ENCODE measurements at places on chromosomes 13 and 19.

- no peak for DNase-seq
Observed at GRCh38 chr13:100722517-100722916, 47.9 kb upstream of the TMTC4 start.

- DNase-seq: no peak
Observed at GRCh38 chr19:23527797-23528196, 132.5 kb upstream of the ZNF91 start.

- DNase-seq: no peak
Observed at GRCh38 chr13:30847650-30848307, 58.3 kb upstream of the MEDAG start.

- no peak for DNase-seq
Observed at GRCh38 chr19:42091742-42092141, 15.8 kb downstream of the ZNF574 start.

GRCh38 chr19:49085868-49086232 lies 599 bp downstream of the SNRNP70 start:
- DNase-seq: no peak

- no peak for DNase-seq
Observed at GRCh38 chr13:28128030-28128429, 10.3 kb upstream of the PAN3 start.

DNA sequence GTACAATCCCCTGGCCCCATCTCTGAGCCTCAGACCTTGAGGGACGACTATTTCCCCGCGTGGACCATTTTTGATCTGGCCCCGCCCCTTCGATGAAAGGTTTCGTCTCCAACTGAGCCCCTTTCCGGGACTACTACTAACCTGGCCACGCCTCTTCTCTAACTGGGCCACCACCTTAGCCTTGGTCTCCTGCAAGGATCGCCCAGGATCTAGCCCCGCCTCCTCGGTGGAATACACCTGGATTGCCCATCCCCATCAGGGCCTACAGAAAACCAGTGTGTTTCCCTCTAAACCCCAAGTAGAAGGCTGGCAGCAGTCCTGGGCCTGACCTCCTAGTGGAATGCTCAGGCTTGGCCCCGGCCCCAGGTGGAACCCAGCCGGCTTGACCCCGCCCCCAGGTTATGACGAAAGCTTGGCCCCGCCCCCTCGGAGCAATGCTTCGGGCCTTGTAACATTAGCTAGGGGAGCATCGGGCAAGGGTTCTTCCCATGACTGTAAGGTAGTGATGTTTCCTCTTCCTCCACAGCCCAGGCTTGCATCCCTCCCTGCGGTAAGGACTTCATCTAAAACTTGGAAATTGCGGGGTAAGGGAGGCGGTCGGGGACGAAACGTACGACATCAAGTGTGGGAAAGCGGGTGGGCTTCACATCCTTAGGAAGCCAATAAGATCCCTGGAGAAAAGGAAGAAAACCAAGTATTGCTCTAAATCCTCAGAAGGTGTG lies 9.1 kb downstream of the SPACA6 start:
- peak; percentile 42 for DNase-seq

DNA sequence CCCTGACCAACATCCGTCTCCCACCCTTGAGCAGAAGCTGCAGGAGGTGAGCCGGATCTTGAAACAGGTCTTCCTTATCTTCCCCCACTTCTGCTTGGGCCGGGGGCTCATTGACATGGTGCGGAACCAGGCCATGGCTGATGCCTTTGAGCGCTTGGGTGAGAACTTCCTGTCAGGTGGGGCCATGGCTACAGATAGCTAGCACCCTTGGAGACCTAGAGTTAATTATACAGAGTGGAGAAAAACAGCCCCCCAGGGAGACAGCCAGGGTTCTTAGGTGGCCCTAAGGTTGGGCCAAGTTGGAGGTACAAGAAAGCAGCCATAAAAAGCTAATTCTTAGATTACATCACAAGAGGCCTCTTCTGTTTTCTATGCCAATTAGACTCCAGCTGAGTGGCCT lies 8.9 kb upstream of the ARHGAP45 start:
- no peak for DNase-seq

GRCh38 chr13:92224052-92224821 lies 825.8 kb downstream of the GPC5 start:
- no peak for DNase-seq

DNA sequence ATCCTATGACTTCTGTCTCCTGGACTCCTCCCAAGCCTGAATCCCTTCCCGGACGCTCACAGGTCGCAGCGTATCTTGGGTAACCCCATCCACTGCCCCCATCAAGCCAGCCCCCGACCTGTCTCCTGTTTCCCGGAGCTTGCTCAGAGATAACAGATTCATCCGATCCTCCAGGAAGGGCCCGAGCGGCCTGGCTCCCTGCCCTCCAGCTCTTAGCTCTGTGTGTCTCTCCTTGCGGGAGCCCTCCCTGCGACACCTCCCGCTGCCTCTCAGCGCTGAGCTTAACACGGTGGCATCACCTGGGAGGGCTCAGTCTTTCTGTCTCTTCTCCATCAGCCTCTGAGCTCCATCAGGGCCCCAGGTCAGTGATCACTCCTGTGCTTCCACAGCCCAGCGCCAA lies 4.3 kb upstream of the TMEM255B start:
- no peak for DNase-seq

DNA sequence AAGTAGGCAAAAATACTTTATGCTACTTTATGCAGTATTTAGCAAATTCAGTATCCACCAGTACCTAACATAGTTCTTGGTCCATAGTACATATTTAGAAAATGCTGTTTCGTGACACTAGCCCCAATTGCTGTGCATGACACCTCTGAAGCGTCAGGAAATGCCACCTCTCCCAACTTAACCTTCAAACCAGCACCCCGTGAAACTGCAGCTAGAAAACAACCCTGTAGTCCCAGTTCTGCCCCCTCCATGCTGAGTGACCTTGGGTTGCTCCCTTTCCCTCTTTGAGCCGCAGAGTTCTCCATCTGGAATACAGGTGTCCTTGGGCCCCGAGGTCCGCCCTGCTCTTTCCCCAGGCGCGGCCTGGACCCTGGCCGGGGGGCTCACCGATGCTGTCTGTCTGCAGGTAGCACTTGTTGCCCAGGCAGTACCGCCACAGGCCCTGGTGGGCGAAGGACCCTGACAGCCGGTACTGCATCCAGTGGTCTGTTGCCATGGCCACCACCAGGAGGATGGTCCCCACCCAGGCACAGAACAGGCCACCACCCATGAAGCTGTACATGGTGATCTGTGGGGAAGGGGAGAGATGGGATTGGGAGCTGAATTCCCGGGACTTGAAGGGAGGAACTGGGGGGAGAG lies 773 bp downstream of the LIM2 start:
- no peak for DNase-seq

GRCh38 chr13:43935878-43936277 lies 56.2 kb downstream of the LACC1 start:
- no peak for DNase-seq

GRCh38 chr19:34967551-34967950 lies 3.5 kb upstream of the ZNF792 start:
- DNase-seq: no peak

DNA sequence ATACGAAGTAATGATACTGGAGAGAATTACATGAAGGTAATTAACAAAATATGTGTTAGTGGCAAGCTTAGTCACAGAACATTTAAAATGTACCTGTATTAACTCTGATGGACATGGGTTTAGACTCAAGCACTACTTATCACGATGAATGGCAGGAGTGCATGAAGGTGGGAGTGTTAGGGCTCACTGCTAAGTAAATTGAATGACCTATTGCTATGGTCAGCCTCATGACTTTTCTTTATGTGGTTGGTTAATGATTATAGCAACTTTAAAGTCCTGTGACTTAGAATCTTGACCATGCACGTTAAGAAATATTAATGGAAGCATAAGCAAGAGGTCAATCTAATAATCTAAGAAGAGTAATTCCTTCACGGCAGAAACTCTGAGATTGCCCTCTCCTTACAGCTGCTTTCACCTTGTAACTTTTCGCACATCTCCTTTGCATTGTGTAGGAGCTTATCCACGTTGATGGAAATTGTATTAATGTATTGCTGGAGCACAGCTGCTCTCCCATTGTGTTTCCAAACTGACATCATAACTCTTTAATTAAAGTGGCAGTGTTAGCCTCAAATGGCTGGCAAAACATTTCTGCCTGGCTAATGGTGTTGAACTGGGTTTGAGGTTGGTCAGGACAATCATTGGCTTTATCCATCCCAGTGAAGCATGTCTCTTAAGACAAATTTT lies 114.5 kb downstream of the RXFP2 start:
- no peak for DNase-seq

DNA sequence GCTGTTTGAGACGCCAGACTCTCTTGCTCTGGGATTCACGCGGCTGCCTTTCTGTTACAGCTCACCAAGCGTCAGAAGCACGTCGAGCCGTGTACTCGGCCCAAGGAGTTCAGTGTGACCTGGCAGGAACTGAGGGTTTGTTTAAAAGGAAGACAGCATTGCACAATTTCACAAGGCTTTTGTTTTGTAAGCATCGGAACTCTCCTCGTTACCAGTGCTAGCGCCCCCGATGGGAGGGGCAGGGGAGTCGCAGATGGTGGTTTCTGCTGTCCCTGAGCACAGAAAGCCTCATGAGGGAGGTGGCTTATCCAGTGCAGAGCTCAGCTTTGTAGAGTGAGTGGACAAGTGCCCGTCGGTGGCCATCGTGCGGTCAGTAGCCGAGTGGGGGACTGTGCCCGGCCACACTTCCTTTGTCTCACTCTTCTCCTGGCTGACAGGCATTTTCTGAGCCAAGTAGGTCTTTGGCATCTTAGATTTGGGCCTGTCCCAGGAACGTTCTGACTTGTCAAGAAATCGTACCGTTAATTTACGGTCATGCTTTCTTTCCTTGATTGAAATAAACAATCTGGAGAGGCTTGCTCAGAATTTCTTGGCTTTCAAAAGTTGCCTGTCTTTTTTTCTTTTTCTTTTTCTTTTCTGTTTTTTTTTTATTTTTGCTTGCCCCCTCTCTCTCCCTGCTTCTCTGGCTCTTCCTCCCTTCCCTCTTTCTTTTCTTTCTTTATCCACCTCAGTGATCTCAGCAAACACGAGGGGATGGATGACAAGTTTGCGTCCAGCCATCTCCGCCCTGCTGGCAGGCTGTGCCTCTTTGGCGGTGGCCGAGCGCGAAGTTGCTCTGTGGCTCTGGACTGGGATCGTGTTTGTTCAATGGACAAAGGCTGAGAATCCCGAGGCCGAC lies 7.7 kb downstream of the KDM4B start:
- DNase-seq: no peak

DNA sequence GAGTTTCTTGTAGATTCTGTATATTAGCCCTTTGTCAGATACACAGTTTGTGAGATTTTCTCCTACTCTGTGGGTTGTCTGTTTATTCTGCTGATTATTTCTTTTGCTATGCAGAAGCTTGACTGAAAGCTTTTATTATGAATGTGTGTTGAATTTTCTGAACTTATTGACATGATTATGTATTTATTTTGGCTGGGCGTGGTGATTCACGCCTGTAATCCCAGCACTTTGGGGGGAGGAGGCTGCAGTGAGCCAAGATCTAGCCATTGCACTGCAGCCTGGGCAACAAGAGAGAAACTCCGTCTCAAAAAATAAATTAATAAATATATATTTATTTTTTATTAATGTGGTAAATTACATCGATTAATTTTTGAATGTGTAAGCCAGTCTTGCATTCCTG lies 78.9 kb downstream of the DNAJC15 start:
- DNase-seq: no peak

- DNase-seq: no peak
Observed at GRCh38 chr19:34975056-34975455, 11.0 kb upstream of the ZNF792 start.

GRCh38 chr13:78145276-78145675 lies 226.6 kb upstream of the EDNRB start:
- DNase-seq: no peak

DNA sequence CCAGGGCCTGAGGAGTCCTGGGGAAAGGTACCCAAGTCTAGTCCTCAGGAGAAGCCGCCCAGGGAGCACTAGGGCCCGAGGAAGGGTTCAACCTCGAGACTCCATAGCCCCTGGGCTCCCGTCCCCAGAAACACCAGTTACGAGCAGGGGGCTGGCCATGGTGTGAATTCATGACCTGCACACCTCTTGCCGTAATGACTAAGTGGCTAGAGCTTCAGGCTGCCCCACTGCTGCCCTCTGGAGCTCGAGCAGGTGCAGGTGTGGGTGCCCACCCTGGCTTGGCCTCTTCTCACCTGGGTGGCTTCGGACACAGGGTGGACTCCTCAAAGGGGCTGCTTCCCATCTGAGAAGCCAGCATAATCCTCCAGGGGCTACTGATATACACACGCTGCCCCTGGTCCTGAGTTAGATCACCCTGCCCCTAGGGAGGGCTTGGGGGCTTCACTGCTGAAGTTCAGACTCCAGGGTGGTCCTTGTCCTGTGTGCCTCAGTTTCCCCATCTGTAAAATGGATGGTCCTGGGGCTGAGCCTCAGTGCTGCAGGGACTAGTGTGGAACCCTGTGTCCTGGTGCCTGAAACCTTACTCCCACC lies 13.6 kb downstream of the SPC24 start:
- no peak for DNase-seq

GRCh38 chr19:16571822-16572331 lies 338 bp downstream of the SLC35E1 start:
- no peak for DNase-seq

- no peak for DNase-seq
Observed at GRCh38 chr19:14611051-14611450, 28.2 kb downstream of the CLEC17A start.

GRCh38 chr13:41008349-41008980 lies 10.7 kb downstream of the ELF1 start:
- DNase-seq: no peak

DNA sequence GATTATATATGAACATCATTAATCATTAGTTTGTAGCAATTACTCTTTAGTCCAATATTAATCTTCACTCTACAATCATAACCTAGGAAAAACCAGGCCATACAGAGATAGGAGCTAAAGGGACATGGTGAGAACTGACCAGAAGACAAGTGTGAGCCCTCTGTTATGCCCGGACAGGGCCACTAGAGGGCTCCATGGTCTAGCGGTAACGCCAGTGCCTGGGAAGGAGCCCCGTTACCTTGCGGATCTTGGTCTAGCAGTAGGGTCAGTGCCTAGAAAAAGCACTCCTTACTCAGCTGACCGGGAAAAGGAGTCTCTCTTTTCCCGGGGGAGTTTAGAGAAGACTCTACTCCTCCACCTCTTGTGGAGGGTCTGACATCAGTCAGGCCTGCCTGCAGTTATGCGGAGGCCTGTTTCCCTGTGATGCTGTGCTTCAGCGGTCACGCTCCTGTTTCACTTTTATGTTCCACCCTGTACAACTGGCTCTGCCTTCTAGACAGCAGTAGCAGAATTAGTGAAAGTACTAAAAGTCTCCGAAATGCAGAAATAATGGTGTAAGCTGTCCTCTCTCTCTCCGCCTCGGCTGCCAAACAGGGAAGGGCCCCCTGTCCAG lies 13.8 kb downstream of the OR7D4 start:
- DNase-seq: peak; percentile 46
